ENCODE measurements at places on chromosomes 12 and 14.

DNA sequence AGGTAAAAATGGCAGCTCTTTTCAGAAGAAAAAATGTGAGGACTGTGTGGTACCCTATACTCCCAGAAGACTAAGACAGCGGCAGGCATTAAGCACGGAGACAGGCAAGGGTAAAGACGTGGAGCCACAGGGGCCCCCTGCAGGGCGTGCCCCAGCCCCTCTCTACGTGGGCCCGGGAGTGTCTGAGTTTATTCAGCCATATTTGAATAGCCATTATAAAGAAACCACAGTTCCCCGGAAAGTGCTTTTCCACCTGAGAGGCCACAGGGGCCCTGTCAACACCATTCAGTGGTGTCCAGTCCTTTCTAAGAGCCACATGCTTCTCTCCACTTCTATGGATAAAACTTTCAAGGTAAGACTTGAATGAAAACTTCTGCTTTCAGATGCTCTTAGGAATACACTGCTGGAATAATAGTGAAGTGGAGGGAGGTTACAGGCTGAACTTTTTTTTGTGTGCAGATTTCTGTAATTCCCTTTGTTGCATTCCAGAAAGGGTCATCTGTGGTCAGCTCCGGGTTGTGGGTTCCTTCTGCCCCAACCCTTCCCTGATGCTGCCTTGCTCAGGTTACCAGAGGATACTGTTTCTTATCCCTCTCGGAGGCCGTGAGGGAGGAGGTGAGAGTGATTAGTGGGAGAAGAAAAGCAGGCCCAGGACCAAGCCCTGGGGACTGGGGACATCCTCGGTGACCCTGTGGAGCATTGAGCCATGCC is 58.4 kb downstream of the SLC25A47 start:
- no peak for DNase-seq

- DNase-seq: no peak
These were observed 103.7 kb downstream of the CMKLR1 start for GRCh38 chr12:108235197-108235984.

DNA sequence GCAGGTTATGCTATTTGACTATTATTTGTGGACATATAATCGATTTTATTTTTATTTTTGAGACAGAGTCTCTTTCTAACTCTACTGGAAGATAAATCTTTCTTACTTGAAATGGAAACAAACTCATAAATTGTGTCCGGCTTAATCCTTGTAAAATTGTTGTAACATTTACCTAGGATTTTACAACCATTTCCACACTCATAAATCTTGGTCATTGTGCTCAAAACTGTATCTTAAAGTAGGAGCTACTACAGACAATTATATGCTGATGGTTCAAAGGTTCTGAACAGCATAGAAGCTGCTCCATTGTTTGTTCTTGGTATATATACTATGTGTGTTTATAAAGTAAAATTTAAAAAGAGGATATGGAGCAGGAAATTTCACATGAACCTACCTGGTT is 4.6 kb upstream of the ARF6 start:
- DNase-seq: no peak

DNA sequence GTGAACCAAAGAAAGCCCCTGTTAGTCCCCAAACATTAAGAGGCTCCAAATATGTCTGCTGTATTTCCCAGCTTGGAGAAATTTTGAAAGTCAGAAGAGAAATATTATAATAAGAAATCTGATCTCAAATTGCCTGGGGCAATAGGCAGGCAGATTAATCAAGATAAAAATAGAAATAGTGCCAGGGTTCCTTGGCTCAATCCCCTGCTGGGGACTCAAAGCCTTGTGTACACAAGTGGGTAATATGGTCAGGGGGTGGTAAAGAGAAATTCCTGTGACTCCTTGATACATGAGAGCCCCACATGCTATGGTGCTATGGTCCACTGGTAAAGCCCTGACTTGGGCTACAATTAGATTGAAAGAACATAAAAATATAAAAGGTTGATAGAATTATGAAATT is 41.3 kb upstream of the ARID2 start:
- no peak for DNase-seq

DNA sequence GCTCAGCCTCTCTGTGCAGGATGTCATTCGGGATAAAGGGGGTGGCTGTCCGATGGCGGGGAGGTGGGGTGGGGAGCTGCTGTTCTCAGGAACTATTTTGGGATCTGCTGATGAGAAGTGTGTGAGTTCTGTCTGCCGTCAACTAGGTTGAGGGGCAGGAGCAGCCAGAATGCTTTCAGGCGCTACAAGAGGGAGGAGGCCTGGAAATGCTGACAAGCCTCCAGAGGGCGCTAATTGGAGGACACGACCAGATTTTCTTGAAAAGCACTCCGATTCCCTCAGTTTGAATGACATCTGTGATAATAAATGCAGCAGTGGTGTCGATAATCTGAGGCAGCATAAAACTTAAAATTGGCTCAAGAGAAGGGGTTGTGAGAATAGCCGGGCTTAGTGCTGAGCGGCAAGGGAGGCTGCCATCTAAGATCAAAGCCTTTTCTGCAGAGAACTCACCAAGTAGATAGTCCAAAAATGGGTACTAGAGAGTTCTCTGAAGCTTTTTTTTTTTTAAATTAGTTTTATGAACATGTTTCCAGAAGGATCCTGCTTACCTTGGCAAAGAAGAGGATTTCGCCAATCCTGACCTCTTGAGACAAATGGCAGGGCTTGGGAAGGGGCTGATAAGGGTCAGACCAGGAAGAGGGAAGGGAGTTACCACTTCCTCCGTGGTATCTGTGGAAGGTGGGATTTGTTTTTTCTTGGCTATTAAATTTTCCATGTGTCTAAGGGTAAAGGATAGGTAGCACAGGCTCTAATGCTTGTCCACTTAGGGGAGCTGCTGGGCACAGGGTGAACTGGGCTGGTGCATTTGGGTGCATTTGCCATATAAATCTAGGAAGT is 94.4 kb downstream of the CRACR2A start:
- DNase-seq: peak; percentile 97

- DNase-seq: peak; percentile 76
These were observed 15.4 kb upstream of the TMEM120B start for GRCh38 chr12:121697093-121697698.

DNA sequence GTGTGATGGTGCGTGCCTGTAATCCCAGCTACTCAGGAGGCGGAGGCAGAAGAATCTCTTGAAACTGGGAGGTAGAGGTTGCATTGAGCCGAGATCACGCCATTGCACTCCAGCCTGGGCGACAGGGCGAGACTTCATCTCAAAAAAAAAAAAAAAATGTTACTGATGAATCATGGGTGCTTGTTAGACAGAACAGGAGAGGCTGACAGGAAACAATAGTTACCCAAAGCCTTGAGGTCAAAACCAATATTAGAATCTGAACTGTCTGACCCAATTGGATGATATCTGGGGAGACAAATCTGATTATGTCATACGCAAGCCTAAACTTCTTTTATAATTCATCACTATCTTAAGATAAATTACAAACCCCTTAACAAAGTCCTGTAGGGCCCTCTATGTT is 40.7 kb upstream of the KIF21A start:
- no peak for DNase-seq

- peak; percentile 97 for DNase-seq
These were observed 141.2 kb downstream of the PPFIA2 start for GRCh38 chr12:81617915-81618314.

DNA sequence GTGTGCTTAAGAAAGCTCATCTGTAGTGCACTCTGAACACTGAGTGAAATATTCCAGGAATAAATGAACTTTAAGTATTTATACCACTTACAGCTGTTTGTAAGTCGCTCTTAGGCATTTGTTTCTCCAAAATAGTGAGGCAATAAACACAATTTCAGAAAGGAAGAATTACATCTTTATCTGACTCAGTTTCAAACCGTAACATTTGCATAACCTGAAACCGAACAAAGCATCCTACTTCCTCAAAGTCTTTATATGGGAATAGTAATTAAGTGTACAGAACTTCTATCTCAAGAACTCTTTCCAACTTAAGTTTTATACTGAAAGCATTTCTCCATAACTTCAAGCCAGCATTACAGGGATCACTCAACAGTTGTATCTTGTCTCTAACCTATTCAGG is 58.4 kb downstream of the SOX5 start:
- no peak for DNase-seq

DNA sequence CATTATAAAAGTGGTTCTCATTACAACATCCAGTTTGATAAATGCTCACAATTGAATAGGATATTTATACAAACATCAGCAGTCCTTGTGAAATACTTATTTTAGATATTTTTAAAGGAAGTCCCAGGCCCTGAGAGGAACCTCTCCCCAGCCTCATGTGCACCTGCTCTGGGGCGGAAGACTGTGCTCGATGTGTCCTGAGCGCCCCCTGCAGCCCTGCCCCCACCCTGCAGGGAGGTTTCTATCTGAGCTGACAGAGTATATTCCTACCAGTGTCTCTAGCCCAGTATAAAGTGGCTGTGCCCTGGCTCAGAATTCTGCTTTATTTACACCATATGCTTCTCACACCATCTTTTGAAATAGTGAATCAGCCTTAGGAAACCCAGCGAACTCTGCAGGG is 1349.1 kb downstream of the TMEM121 start:
- peak; percentile 36 for DNase-seq

GRCh38 chr14:87271331-87271730 is 721.7 kb downstream of the GALC start:
- no peak for DNase-seq

GRCh38 chr14:100584056-100585031 is 2.9 kb downstream of the BEGAIN start:
- no peak for DNase-seq

DNA sequence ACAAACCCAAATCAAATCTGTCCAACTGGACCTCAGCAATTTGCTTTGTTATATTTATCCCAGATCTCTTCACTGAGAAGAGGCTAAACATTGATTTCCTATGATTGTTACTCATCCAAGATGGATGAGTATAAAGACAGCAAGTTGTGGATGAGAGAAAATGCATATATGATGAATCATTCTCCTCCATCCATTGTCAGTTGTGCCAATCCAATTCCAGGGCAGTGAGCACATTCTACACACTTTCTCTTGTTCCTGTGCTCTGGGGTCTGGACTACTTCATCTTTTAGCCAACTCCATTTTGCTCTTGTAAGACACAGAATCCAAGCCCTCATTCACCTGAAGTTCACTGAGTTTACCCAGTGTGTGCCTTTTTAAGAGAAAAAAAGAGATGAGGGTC is 105.7 kb downstream of the GCH1 start:
- DNase-seq: no peak

GRCh38 chr14:104101086-104101621 is 15.7 kb downstream of the ASPG start:
- no peak for DNase-seq

GRCh38 chr12:29155079-29155478 is 6.0 kb downstream of the FAR2 start:
- DNase-seq: no peak

DNA sequence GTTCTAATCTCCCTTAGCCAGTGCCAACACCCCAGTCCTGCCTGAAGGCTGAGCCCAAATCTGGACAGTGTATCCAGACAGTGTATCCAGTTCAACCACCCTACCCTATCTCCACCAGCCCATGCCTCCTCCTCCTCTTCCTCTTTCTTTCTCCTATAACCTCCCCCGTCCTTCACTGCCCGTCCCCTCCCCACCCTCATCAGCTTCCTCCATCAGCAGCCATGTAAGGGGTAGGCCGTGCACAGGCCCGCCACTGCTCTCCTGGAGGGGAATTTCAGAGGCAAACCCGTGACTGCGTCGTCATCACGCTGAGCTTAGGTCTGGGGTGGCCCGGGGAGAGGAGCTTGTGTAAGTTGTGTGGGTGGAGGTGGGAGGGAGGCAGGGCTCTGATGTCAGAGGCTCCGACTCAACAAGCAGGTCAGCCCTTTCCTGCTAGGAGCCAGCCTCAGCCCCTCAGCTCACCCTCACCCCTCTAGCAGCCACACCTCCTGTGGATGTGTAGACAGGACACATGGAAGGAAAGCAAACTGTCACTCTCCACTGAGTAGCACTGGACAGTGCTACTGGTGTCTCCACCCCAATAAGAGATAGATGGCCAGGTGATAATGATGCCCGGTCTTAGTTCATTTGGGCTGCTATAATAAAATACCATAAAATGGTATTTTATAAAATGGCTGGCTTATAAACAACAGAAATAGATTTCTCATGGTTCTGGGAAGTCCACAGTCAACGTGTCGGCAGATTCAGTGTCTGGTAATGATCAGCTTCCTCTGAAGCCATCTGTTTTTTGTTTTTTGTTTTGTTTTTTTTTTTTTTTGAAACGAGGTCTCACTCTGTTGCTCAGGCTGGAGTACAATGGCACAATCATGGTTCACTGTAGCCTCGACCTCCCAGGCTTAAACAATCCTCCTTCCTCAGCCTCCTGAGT is 50.5 kb downstream of the IRF2BPL start:
- DNase-seq: no peak

GRCh38 chr12:62466594-62467491 is at the start of gene MON2:
TSS of gene MON2 (plus strand) at chr12:62466826. CDS start at chr12:62467208, 382 bp downstream.
- peak; percentile 96 for DNase-seq

DNA sequence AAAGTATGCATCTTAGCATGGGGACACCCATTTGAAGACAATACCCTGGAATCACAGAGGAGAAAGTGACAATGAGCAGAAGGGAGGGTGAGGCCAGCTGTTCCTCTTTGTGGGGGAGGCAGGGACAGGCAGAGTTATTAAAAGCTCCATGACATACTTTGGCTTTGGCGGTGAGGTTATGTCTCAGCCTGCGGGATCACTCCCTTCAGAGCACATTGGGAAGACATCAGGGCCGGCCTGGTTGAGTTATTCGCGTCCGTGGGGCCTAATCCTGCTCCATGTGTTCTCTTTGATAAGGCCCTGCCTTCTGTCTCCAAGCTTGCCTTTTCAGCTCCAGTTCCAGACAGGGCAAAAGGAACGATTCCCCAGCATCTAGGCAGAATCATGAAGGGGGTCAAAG is 98.8 kb upstream of the NTF3 start:
- no peak for DNase-seq

GRCh38 chr12:71014180-71014785 is 93.7 kb upstream of the PTPRR start:
- DNase-seq: peak; percentile 76

DNA sequence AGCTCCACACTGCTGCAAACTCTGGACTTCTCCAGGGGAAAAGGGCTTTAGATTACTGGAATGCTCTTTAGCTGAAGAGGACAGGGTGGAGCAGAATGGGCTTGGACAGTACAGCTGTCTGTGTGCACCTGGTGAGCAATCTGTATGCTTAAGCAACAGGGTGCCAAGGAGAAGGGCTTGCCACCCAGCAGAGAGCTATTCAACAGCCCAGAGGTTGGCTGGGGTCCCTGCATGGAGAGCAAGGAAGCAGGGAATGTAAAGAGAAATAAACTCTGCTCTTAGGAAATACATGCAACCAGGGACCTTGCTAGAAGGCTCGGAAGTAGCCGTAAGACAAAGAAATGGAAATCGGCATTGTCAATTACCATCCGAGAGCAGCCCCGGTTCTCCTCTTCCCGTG is 53.0 kb upstream of the CORO1C start:
- no peak for DNase-seq
